IMR-90 (cell line): ENCODE measurements at places on chromosomes 13 and 19. TPM values are rescaled to one million over a fixed set of nuclear protein-coding genes. Genes with fewer than 3 reads are reported as not detected.

Gene RNASEH2A
- total RNA-seq = 44.6 and 45.5 TPM in 2 replicates

Gene ATP7B
- 2.2 and 2.7 TPM in 2 replicates for total RNA-seq

Gene SOX1
- not detected in 2 replicates for total RNA-seq

Gene ZNF563
- 2.0 and 3.1 TPM in 2 replicates for total RNA-seq

Gene CD37
- total RNA-seq = not detected in 2 replicates

Gene ALKBH6
- 10.3 and 12.9 TPM in 2 replicates for total RNA-seq

Gene ZNF112
- total RNA-seq = 7.7 and 10.3 TPM in 2 replicates

Gene ZNF850
- 7.2 and 8.3 TPM in 2 replicates for total RNA-seq

Gene CYP4F8
- total RNA-seq = not detected in 2 replicates

Gene LILRB5
- total RNA-seq = not detected in 2 replicates

Gene KASH5
- total RNA-seq = not detected in 2 replicates

Gene COL4A2
- total RNA-seq = 90.7 and 97.5 TPM in 2 replicates

Gene AMER2
- not detected in 2 replicates for total RNA-seq

Gene ZNF266
- 7.8 and 9.3 TPM in 2 replicates for total RNA-seq

Gene NALCN
- total RNA-seq = 4.8 and 5.6 TPM in 2 replicates

Gene CRTC1
- 0.18 and 0.28 TPM in 2 replicates for total RNA-seq

Gene LRRC8E
- total RNA-seq = 6.9 and 7.2 TPM in 2 replicates

Gene ODAD3
- under 0.01 and 0.28 TPM in 2 replicates for total RNA-seq

Gene HRC
- total RNA-seq = not detected in 2 replicates

Gene CAMSAP3
- not detected in 2 replicates for total RNA-seq

Gene MAMSTR
- 0.18 and 0.28 TPM in 2 replicates for total RNA-seq

Gene PLIN4
- total RNA-seq = under 0.01 TPM in 2 replicates

Gene ACP7
- not detected in 2 replicates for total RNA-seq

Gene AKT2
- total RNA-seq = 54.4 and 61.5 TPM in 2 replicates

Gene TFPT
- total RNA-seq = 7.9 and 11.9 TPM in 2 replicates

Gene ZNF888
- total RNA-seq = 6.1 TPM in 2 replicates

Gene CYP2A7
- not detected in 2 replicates for total RNA-seq

Gene ZNF229
- total RNA-seq = 13.1 and 17.6 TPM in 2 replicates

Gene FIZ1
- total RNA-seq = 0.83 and 1.3 TPM in 2 replicates

Gene CLIP3
- total RNA-seq = 5.0 and 5.4 TPM in 2 replicates

Gene ZNF549
- 6.9 and 8.6 TPM in 2 replicates for total RNA-seq

Gene CACNG8
- not detected in 2 replicates for total RNA-seq

Gene ZNF763
- 0.56 and 0.90 TPM in 2 replicates for total RNA-seq

Gene MCEMP1
- total RNA-seq = not detected in 2 replicates
